ENCODE measurements at places on chromosomes 6 and 20.

DNA sequence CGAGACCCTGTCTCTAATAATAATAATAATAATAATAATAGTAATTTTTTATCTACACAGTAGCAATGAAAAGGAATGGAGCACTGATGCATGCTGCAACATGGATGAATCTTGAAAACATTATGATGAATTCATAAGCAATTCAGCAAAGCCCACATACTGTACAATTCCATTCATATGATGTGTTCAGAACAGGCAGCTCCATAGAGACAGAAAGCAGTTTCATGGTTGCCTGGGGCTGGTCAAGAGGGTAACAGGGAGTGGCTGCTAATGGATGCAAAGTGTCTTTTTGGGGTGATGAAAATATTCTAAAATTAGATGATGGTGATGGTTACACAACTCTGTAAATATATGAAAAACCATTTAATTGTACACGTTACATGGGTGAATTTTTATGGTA, 43.6 kb downstream of the SLC24A3 start:
- no peak for DNase-seq

DNA sequence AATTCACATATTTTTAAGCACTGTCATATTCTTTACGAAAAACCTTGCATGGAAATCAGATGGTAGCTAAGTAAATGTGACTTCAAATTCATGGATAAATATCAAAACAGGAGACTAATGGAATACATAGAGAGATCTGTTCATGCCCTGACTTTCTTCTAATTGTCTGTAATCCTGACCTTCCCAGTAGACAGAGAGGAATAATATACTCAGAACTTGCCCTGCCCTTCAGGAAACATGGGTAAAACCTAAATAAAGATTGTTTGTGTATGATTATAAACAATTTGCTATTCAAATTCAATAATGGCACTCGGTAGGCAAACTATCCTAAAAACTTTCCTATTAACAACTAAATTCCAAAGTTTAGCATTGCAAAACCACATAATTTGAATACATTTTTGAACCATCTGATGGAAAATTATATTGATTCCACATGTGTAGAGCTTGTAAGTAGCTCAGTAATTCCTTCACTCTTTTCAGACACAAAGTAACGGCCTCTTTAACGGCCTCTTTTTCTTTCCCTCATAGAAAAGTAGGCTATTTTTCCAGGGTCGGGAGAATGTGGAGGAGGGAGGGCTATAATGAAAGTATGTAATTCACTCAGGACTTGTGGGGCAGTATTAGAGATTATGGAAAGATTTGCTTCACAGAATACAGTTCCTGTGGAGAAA, 227.6 kb downstream of the ALDH8A1 start:
- no peak for DNase-seq

DNA sequence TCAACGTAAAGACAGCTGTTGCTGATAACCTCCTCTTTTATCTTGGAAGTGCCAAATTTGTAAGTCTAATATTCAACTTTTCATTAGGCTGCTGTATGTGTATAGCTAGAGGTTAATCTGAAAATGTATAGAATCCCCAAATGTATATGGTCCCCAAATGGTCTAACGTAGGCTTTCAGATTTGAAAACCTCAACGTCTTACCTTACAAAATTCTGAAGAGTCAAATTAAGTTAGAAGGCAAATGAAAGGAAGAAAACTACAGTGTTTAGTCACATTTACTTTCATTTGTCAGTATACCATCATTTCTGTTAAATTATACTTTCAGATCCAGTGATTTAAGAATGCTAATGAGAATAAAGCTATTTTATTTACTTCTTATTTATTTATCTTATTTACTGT, 256.9 kb downstream of the ARHGAP18 start:
- no peak for DNase-seq

DNA sequence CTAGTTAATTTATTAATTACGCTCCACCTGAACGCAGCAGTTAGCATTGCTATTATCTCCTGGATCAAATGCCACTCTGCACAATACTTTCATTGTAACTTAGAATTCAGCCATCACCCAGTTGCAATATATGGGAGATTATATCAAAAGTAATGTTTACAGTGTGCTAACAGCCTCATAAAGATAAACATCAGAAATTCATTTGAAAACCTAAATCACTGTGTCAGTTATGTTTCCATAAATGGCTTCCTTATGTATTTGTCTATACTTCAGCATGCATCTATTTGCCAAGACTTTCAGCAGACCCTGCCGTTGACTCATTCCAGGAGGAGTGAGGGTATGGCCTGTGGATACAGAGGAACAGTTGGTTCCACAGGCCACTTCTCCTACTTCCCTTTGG, 300.1 kb downstream of the TFAP2B start:
- no peak for DNase-seq

DNA sequence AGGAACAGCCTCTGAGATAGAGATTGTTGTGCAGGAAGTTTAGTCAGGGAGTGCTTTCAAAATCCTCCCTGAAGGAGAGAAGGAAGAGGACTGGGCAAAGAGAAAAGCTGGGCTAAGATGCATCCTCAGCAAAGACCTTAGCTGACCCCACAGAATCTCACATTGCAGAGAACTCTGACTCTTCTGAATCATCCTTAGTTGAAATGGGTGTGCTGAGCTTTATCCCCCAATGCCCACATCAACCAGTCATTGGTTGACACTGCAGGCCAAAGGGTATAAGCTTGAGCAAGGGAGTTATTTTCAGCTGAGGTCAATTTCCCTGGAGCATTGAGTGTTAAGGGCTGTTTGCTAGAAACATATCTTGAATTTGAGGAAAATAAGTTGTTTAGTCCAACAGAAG, 732.2 kb downstream of the CBLN4 start:
- no peak for DNase-seq

DNA sequence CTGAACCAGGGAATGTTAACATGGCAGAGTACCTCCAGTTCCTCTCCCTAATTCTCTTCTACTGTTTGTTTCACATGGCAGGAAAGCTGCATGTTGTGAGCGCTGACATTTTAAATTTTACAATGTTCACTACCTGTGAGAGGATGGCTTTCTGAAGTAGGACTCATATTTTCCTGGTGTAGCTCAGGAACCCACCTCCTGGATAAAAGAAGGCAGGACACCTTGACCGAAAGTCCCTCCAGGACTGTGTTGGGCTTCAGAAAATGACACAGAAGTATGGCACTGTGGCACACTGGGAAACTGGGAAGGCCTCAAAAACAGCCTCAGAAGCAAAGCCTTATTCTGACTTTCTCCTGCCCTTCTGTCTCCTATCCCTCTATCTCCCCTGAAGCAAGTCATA, 33.3 kb downstream of the PTPRK start:
- no peak for DNase-seq

DNA sequence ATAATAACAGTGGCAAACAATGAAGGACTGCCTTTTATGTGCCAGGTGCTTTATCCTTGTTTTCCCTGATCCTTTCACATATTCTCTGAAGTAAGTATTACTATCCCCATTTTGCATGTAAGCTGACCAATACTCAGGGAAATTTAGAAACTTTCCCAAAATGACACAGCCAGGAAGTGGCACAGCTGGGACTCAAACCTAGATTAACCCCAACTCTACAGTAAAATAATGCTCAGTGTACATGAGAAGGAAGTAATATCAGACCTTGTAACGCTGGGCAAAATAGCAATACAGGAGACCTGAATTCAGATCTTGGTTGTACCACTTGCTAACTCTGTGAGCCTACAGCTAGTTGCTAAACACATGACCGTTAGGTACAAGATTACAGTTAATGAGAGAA, 26.8 kb upstream of the NRSN1 start:
- no peak for DNase-seq

DNA sequence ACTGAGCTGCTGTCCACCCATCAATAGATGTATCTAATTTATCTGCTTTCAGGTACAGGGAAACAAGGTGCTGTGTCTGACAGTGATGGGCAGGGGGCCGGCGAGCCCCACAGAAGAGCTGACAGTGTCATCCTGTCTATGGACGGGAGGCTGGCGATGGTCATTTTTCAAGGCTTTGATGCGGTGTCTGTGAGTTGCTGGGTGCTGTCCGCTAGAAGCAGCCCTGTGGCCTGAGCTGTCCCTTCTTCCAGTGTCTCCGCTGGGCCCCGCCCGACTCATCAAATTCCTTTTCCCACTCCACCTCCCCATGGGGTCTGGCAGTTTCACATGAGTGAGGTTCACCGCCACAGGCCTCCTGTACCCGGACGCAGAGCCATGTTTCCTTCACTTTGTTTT, 161.4 kb upstream of the PMEPA1 start:
- DNase-seq: no peak

GRCh38 chr20:52060794-52061714, 130.5 kb downstream of the ZFP64 start:
- DNase-seq: no peak

DNA sequence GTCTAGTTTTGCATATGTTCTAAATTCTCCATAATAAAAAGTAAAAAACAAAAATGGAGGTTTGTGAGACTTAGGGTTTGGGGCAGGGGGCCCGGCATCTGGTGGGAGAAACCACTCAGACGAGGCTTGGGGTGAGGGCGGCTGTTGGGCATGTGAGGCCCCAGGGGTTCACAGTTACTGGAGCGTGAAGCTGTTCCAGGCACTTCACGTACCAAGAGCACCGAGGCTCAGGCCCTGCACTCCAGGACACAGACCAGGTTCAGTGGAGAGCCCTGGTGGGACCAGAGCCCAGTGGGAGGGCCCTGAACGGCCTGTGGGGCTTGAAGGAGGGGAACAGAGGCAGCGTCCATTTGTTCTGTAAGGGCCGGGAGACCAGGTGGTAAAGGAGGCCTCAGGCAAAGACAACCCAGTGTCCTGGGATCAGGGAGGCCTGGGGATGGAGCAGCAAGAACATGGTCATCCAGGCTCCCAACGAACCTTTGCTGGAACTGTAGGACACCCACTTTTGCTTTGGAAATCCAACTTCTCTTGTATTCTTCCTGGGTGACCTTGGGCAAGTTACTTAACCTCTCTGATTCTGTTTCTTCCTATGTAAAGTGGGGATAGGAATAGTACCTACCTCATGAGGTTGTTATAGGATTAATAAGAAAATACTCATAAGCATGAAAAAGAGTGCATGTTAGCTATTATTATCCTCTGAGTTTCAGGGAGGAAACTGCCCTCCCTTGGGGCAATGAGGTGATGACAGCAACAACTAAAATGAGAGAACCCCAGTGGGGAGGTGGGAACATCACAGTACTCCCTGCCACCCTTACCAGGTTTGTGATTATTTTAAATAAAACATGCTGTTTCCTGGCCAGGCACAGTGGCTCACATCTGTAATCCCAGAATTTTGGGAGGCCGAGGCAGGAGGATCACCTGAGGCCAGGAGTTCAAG, 1.1 kb upstream of the FGD2 start:
- DNase-seq: no peak

DNA sequence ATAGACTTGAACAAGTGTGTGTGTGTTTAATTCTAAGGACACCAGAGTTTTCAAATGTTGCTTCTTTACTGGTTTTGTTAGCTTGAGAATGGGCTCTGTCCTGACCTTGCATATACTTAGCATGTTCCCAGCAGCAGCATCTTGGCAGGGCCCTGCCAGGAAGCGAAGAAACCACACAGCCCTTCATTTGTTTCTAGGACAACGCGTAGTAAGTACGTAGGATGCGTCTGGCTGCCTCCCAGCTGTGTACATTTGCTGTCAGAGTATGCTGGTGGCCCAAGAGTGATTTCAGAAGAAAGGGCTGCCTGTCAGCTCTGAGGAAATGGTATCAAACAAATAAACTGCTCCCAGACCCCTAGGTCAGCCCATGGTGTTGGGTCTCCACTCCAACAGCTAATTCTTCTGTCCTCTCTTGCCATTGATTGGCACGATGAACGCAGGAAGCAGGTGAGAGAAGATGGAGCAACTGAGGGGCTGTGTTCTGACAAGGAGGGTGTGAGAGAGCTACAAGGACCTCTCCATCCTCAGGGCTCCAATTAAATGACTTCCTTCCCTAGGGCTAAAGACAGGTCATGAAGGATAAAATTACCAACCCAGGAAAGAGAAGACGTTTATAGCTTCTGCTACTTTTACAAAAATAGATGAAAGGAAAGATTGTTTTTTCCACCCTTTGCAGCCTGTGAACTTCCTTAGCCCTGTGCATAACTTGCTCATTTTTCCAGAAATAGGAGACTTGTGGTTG, 55.9 kb upstream of the HDDC2 start:
- no peak for DNase-seq

- DNase-seq: no peak
Measured at GRCh38 chr6:15927531-15928225, 201.2 kb upstream of the MYLIP start.

GRCh38 chr6:11785415-11785773, 6.8 kb upstream of the ADTRP start:
- no peak for DNase-seq

DNA sequence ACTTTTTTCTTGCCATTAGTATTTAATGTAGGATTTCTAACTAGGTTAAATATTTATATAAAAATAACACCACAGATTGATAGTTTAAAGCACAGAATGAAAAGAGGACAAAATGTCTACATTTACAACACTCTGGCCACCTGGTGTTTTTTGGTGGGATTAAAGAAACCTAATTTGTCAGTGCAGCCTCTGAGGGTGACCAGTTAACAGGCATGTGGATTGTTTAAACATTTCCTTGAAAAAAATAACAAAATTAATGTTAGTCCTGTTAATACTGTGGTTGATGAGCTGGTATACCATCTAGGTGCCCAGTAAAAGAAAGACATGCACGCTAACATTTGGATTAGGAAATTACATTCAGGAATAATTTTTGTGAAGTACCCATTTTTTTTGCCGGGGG, 8.8 kb downstream of the SLC9A8 start:
- no peak for DNase-seq

DNA sequence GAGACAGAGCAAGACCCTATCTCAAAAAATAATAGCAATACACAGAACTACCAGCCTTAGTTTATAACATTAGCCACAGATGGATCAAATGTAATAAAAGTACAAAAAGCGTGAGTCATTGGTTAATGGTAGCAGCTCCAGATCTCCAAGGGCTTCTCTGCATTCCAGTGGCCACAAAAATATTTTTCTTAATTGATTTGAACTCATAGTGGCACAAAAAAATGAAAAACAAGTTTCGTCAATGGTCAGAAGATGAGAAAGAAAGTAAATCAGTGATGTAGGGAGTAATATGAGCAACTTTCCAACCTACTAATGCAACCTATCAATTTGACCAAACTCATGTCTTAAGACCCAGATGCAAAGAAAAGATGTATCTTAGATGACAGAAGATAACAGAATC, 79.6 kb downstream of the CEP57L1 start:
- DNase-seq: no peak

- DNase-seq: no peak
Measured at GRCh38 chr6:165678429-165678828, 15.4 kb upstream of the PDE10A start.

- DNase-seq: no peak
Measured at GRCh38 chr6:45955597-45955996, 60.1 kb downstream of the CLIC5 start.

DNA sequence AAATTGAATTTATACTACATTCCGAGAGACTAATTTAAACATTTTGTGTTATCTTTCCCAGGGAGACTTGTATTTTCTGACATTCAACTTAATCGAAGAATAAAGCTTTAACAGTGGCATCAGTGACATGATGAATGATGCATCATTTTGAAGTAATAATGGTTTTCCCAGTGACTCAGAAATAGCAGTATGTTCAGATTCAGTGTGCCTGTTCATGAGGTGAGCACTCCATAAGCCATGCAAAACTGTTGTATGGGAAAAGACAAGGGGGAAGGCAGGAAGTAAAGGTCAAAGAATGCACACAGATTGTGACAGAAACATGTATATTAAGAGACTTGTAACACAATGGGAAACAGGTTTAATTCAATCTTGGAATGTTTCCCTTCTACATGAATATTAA, 1348.2 kb upstream of the GJE1 start:
- DNase-seq: no peak

- DNase-seq: peak; percentile 68
Measured at GRCh38 chr6:37696841-37697662, 631 bp downstream of the MDGA1 start.

- no peak for DNase-seq
Measured at GRCh38 chr6:144769142-144769541, 484.0 kb downstream of the UTRN start.
